Heart right ventricle (tissue), 16 donors: ENCODE measurements at places on chromosomes 3 and 15. TPM values are rescaled to one million over a fixed set of nuclear protein-coding genes. Genes with fewer than 3 reads are reported as not detected.
A peak's percentile ranks its signal among the peaks of the same experiment; 100 is the strongest.

DNA sequence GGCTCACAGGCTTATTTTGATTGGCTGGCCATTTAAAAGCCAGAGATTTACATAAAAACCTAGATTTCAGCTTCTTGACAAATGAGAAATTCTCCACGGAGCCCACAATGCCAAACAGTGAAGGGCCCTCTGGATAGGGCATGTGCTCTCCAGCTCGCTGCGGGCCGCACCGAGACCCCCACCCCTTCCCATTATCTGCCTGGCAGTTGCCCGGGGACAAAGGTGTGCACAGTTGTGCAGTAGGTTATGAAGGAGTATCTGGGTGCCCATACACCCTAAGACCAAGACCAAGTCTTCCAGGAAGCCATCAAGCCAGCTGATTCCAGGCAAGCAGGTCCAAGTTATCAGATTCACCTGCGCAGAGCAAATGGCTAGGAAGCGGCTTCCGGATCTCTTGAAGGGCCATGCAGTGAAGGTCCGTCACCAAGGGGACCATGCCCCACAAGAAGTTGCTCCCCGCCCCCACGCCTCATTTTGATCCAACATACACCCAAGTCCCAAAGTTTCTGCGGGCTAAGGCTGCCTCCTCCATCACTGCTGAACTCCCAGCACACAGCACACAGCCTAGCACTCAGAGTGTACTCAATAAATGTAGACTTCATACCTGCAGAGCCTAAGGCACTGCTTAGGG, 1.3 kb downstream of the MRPS25 start:
- H3K27me3 ChIP-seq: no peaks in the 10 kb centered on the region
- H3K36me3 ChIP-seq: peaks cover under 1% of the 10 kb centered on the region
- peaks cover 14% of the 10 kb centered on the region for H3K4me1 ChIP-seq
- H3K4me3 ChIP-seq: peak overlapping the region; percentile 83
- peak overlapping the region; percentile 22 for H3K27ac ChIP-seq
- DNase-seq: no peak

DNA sequence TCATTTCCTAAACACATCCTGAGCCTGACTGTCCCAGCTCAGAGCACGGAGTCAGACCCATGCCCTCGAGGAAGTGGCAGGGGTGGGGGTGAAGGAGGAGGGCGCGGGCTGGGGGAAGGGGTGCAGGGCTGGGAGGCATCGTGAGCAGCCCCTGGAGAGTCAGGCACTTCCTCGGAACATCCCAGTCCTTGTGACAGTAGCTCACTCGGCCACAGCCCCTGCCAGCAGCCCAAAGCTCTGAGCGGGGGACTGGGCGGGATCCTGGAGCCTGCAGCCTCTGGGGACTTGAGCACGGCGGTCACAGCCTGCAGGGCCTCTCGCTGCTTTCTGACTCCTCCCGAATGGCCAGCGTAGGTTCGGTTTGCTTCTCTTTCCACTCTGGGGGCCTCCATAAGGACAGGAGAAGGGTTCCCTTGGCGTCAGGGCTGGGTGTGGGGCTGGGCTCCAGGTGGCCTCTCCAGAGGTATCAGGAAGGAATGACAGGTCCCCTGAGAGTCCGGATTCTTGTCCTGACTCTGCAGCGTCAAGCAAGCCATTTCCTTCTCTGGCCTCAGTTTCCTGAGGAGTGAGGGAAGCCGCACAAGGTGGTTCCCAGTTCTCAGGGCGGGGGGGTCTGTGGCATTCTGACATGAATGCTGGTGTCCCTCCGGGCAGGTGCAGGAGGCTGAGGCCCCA, 20.9 kb downstream of the PSTPIP1 start:
- no peaks in the 10 kb centered on the region for H3K27me3 ChIP-seq
- peak overlapping the region; percentile 10 for H3K4me3 ChIP-seq
- H3K4me1 ChIP-seq: peaks cover 26% of the 10 kb centered on the region
- H3K27ac ChIP-seq: no peak overlapping the region
- DNase-seq: no peak
- no peaks in the 10 kb centered on the region for H3K36me3 ChIP-seq

DNA sequence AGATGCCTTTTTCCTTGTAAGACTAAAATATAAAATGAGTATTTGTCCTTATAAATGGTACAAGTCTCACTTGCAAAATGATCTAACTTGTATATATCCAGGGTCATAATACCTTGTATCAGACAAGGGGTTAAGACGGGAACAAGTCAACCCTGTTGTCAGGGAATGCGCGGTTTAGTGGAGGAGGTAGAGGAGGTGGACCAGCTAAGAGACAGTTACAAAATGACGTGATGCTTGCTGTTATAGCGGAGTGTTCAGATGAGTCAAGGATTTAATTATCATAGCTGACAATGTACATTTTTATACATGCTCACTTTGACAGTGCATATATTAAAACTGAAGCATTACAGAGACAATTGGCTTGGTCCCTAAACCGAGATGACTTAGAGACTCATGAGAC, 26.8 kb upstream of the KLHL25 start:
- no peaks in the 10 kb centered on the region for H3K27me3 ChIP-seq
- H3K27ac ChIP-seq: no peak overlapping the region
- no peak overlapping the region for H3K4me3 ChIP-seq
- no peaks in the 10 kb centered on the region for H3K36me3 ChIP-seq

DNA sequence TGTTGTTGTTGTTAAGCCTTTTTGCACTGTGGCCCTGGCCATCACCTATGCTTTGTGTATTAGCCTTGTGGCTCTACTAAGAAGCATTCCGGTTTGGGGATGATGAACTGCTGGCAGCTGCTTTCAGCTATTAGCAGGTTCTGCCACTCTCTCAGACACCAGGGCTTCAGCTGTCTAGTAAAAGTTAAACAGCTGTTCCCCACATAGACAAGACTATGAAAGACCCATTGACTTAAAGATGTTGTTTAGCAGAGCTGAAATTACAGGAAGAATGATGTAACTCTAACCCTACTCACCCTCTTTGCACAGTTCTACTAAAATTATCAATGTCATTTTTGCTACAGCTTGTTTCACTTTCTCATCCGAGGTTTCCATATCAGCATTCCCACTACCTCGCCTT, 131.2 kb upstream of the CGNL1 start:
- H3K27me3 ChIP-seq: no peaks in the 10 kb centered on the region
- H3K27ac ChIP-seq: peak overlapping the region; percentile 30
- DNase-seq: no peak
- H3K36me3 ChIP-seq: peaks cover 11% of the 10 kb centered on the region
- H3K4me1 ChIP-seq: no peaks in the 10 kb centered on the region

GRCh38 chr3:46102059-46102779, 74.9 kb upstream of the XCR1 start:
- no peak overlapping the region for H3K27ac ChIP-seq
- H3K4me3 ChIP-seq: no peak overlapping the region
- H3K36me3 ChIP-seq: no peaks in the 10 kb centered on the region
- no peak for DNase-seq

DNA sequence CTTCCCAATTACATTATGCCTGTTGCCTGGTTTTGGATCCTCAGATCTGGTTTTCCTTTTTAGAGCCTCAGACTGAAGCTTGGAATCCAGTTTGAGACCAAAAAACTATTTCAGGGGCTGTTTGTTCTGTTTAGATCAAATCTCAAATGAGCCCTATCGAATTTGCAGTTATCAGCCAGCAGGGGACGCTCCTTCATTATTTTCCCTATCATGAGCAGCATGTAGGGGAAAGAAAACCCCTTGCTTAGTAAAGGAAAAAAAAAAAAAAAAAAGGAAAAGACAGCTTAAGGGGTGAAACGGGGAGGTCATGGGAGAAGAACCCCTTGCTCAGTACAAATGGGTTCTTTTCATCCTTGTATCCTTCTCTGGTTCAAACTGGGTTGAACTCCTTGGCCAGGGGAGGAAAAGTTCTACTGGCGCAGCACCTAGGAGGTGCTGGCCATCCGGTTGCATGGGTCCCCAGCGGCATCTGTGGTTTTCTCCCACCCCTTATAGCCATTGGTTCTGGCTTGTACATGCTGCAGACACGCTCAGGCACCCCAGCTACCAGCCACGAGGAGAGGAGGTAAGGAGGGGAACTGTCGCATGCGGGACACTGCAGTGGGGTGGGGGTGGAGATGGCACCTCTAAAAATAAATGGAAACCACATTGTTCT, 1375.1 kb upstream of the ALCAM start:
- DNase-seq: no peak
- H3K27ac ChIP-seq: no peak overlapping the region
- no peaks in the 10 kb centered on the region for H3K36me3 ChIP-seq
- no peaks in the 10 kb centered on the region for H3K4me1 ChIP-seq
- H3K4me3 ChIP-seq: no peak overlapping the region

SIDT1 gene
- total RNA-seq: 1.1 TPM

DNA sequence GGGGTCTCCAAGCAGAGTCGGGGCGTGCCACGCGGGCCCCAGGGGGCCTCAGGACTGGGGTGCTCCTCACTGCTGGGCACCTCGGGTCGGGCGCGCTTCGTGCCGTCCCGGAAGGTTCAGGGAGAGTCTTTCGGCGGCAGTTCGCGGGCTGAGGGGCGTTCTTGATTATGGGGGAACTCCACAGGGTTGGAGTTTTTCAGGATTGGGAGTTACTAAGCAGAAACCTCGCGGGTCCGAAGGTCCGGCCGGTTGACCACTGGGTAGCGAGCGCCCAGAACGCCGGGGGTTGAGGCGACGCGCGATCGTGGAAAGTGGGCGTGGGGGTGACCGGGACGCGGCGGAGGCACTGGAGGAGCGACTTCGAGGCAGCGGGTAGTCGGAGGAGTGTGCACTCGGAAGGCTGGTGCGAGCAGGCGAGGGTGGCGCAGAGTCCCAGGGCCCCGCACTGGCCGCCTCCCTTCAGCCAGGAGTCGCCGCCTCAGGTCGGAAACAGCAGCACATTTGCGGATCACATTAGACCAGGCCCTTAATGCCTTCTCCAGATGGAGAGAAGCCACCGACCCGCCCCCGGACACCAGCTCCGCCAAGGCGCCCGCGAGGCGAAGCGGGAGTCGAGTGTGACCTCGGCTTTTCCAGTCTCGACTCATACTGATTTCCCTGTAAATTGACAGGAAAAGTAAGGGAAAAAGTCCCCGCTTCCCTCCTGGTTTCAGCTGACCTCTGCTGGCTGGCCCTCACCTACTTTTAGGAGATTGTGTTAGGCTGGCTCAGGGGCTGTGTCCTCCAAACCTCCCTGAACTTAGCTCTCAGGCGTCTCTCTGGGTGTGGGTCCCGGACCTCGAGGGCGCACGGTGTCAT, 685 bp downstream of the ADAMTSL3 start:
- peaks cover 28% of the 10 kb centered on the region for H3K4me1 ChIP-seq
- H3K36me3 ChIP-seq: no peaks in the 10 kb centered on the region
- peak overlapping the region; percentile 57 for H3K4me3 ChIP-seq
- H3K27ac ChIP-seq: peak overlapping the region; percentile 72

DNA sequence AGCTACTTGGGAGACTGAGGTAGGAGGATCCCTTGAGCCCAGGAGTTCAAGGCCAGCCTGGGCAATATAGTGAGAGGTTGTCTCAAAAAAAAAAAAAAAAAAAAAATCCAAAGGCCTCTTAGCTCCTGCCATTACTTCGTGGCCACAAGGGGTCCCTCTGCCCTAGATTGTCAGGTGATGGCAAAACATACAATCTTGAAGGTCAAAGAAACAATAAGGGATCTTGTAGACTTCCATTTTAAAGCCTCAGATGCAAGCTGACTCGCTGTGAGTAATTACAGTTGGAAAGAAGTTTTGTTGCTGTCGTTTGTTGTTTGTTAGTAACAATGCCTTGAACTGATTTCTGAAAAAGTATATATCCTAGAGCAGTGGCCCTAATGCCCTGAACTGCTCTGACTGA, 55.9 kb upstream of the PLCL2 start:
- H3K27me3 ChIP-seq: no peaks in the 10 kb centered on the region
- no peak for DNase-seq
- H3K27ac ChIP-seq: no peak overlapping the region
- H3K36me3 ChIP-seq: no peaks in the 10 kb centered on the region
- H3K4me3 ChIP-seq: no peak overlapping the region
